ENCODE measurements at places on chromosomes 11 and 22.

- no peak for DNase-seq
Observed at GRCh38 chr22:24209687-24210086, 28.4 kb downstream of the SUSD2 start.

DNA sequence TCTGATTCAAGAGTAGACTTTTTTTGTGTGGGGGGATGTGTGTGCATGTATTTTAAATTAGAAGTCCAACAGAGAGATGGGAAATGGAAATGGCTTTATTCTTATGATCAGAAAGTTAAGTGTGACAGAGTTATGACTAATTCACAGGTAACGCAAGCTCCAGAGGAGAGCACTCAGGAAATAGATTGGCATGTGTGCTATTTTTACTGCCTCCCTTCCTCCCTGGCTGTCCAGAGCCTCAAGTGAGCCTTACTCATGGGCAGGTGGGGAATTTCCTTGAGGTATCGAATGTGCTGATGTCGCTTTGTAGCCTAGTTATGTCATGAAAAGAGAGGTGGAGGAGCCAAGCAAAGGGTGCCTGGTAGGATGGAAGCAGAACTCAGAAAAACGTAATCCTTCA lies 70.3 kb upstream of the BDNF start:
- DNase-seq, result no peak

DNA sequence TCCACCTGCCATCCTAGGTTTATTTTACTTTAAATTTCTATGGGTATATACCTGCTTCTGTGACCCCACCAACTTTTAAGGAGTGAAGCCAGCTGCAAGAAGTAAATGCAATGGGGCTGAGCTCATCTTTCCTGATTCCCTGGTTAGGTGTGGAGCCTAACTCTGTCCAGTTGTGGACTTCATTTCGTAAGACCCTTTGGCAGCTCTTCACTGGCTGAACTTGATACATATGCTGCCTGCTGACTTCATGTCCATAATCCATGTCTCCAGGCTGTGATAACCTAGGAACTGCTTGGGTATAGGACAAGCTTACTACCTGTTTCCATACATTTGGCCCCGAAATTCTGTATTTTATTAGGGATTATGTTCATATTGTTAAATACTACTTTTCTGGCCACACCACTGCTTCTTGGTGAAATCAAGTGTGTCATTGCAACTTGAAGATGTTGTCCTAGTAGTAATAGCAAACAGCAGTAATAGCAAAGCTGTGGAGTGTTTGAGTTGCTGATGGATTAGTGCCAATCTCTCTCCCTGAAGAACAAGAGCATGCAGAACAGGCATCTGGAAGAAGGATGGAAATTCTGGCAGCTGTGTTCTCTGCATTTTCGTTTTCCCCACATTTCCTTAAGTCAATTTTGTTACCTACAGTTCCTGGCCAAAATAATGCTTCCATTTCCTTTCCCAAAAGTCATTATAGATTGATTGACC lies 31.2 kb downstream of the LDLRAD3 start:
- no peak for DNase-seq

DNA sequence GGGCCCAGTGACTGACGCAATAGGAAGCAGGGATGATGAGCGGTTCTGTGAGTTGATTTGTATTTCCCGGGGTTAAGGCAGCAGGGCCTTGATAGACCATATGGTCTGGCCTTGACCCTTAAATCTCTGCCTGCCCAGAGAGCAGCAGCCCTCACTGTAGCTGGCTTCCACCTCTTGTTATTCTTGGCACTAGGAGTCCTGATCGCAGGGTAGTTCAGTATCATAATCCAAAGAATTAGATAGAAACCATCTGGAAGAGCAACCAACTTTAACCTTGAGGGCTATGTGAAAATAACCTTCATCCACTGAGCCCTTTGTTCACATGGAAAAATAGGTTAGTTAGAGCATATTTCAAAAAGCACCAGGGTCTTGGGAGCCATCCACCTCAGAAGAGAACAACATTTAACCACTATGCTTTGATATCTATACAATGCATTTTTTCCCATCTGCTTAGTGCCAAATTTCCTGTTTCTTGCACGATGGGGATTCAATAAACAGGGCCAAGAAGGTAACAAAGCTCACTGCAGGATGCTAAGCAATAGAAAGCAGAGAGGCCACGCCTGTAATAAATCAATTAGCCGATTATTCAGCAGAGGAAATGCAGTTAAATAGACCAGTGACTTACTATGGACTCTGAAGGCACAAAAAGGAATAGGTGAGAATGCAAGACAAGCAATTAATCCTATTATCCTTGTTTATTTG lies 761.3 kb downstream of the OPCML start:
- no peak for DNase-seq

GRCh38 chr11:120807414-120808150 lies 216.3 kb upstream of the TBCEL start:
- no peak for DNase-seq

- DNase-seq, result no peak
Observed at GRCh38 chr11:100562128-100562527, 125.0 kb upstream of the ARHGAP42 start.

GRCh38 chr11:131468565-131468964 lies 98.2 kb downstream of the NTM start:
- DNase-seq, result no peak

GRCh38 chr11:111635706-111636045 lies 33.4 kb downstream of the SIK2 start:
- no peak for DNase-seq

GRCh38 chr22:27134315-27134701 lies 476.9 kb downstream of the MIAT start:
- DNase-seq, result no peak

DNA sequence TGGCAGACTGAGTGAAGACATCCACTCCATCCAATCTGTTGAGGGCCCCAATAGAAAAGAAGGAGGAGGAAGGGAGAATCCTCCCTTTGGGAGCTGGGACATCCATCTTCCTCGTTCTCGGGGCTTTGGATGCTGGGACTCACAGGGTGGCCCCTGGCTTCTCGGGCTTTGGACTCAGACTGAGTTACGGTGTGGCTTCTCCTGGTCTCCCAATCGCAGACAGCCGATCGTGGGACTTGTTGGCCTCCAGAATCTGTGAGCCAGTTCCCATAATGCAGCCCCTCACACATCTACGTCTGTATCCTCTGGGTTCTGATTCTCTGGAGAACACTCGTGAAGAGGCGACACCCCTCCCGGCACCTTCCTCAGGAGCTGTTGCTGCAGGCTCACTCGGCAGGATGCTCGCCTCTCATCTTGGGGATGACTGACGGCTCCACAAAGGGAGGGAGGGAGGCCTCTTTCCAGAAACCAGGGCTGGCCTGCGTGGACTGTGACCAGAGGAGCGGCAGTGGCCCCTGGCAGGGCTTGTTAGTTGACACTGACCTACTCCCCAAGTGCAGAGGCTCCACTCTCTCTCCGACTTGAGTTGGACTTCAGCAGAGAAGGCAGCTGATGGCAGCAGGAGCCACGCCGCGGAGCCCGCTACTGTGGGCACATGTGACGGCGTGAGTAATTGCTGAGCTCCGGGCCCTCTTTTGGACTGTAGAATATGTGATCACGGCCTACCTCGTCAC lies 14.7 kb upstream of the TTLL12 start:
- no peak for DNase-seq

DNA sequence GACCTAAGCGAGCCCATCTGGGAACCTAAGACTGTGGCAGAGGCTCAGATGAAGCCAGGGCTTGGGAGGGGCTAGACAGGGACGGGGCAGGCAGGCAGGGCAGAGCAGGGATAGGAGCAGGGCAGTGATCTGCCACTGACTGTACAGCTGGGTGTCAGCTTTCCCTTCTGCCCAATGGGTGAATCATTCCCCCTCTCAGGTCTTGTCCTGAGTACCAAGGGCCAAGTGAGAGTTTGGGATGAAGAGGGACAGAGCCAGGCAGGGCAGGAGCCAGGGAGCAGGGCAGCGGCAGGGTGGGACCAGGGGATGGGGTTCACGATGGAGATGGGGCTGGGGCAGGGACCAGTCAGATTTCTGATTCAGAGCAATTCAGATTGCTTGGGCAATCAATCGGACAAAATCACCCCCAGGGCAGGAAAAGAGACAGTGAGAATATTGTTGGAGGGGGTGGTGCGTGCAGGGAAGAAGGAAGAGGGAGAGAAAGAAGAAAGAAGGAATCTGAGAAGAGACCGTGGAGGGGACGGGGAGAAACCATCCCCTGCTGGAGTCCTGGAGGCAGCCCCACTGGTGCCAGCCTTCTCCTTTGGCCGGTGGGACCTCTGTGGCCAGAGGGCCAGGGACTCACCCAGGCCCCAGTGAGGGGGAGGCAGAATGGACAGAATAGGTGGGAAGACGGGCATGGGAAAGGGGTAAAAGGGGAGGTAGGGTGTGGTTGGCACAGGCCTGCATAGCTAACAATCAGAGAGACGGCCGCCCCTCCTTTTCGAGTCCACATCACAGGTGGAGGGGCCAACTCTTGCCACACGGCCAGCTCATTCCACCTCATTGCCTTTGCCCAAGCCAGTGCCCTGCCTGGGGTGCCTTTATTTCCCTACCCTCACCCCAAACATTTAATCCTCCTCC lies 47.2 kb downstream of the CYTH4 start:
- DNase-seq, result no peak

GRCh38 chr11:115135936-115136335 lies 368.3 kb downstream of the CADM1 start:
- DNase-seq, result no peak

- no peak for DNase-seq
Observed at GRCh38 chr22:33865248-33865647, 55.0 kb downstream of the LARGE1 start.

DNA sequence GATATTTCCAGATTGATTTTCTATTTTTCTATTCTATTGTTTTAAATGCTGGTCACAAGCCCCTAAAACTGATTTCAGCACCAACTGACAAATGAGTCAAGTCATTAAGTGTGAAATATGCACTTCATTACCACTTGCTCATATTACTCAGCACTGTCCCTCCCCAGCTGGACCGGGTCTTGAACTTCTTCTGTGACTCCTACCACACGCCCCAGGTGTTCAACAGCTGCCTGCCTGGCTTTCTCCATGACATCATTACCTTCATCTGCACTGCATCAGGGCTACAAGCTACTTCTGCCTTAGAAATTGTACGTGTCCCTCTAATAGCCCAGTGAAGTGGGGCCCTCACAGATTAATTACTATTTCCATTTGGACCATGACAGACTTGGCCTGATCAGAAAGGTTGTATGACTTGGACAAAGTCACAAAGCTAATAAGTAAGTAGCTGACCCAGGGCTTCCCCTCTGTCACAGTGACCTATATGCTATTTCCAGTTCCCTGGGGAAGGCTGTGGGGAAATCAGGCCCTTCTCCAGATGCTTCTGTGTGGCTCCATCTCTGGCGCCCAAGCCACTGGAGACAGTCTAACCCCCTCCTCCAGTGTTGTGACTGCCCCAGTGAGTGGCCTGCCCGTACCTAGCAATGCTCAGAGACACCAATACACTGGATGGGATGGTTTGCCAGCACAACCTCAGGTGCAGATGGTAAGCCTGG lies 18.1 kb downstream of the TBC1D10A start:
- no peak for DNase-seq

GRCh38 chr11:45247433-45247832 lies 38.7 kb downstream of the SYT13 start:
- no peak for DNase-seq

Data from cortex of kidney (tissue), 1 donor.